ENCODE measurements at places on chromosomes 3 and 15. TPM values are rescaled to one million over a fixed set of nuclear protein-coding genes. Genes with fewer than 3 reads are reported as not detected.

The SSR3 gene
- total RNA-seq: 378 TPM

The TNNC1 gene
- total RNA-seq: not detected

The GPR27 gene
- total RNA-seq: not detected

The GABRA5 gene
- total RNA-seq: not detected

The IL1RAP gene
- 42.6 TPM for total RNA-seq

The CRYGS gene
- 0.47 TPM for total RNA-seq

The CPEB1 gene
- 9.4 TPM for total RNA-seq

The CPN2 gene
- not detected for total RNA-seq

The ULK4 gene
- 9.1 TPM for total RNA-seq

DNA sequence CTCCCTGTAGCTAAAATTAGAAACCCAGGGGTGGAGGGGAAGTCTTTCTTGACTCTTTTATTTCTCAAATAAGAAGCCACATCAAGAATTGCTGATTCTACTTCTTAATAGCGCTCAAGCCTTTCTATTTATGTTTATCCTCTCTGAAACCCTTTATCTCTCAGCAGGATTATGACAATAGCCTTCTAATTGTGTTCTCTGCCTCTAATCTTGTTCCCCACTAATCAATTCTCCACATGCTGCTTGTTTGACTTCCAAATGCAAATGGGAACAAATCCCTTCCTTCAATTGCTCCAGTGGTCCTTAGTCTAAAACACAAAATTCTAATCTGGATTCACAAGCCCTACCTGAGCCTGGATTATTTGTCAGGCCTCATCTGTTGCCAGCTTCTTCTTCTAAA lies 43.7 kb upstream of the CFAP20DC start:
- DNase-seq: no peak

DNA sequence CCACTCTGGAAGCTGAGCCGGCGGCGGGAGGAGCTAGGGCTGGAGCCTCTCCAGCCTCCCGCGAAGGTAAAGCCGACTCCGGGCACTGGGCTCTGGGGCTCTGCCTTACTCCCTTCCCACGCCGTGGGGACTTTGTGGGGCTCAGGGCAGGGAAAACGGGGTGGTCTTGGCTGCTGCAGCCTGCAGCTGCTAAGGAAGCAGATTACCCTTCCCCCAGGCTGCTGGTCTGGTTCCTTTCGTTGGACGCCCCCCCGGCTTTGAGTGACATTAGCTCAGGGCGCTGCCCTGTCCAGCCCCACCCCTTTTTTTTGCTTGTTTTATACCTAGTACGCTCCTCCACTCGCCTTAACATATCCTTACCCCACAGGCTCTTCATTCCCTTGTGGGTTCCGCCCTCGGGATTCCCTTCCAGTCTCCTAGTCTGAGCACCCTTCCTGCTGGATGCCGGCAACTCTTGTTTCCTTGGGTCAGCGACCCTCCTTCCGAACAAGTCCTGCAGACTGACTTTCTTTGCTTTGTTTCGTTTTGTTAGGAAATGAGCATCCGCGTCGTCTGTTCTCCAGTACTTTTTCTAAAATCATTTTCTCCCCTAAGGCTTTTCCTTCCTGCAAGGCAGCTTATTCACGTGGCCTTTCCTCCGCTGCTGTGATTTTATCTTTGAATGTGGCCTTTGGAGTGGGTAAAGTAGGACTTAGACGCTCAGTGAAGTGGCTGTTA lies 551 bp downstream of the DNAJC13 start:
- DNase-seq: peak; percentile 86

GRCh38 chr3:46416125-46416810 lies 9.2 kb downstream of the CCRL2 start:
- DNase-seq: no peak

- no peak for DNase-seq
Measured at GRCh38 chr3:53493595-53493962, 832 bp upstream of the CACNA1D start.

DNA sequence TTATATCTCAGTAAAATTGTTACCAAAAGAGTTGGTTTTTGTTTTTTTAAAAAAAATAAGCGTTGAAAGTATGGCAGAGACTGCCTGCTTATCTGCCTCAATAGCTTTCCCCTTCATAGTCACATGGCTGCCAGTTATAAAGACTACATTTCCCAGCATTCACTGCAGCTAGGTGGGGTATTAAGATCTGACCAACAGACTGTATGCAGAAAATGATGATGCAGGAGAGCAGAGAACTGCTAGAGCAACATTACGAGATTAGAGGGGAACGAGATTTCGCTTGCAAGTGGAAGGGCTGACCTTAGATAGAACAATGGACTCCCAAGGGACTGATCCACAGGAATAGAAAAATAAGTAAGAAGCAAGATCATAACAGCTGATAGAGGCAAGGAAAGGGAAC lies 14.3 kb downstream of the RHOA start:
- no peak for DNase-seq

DNA sequence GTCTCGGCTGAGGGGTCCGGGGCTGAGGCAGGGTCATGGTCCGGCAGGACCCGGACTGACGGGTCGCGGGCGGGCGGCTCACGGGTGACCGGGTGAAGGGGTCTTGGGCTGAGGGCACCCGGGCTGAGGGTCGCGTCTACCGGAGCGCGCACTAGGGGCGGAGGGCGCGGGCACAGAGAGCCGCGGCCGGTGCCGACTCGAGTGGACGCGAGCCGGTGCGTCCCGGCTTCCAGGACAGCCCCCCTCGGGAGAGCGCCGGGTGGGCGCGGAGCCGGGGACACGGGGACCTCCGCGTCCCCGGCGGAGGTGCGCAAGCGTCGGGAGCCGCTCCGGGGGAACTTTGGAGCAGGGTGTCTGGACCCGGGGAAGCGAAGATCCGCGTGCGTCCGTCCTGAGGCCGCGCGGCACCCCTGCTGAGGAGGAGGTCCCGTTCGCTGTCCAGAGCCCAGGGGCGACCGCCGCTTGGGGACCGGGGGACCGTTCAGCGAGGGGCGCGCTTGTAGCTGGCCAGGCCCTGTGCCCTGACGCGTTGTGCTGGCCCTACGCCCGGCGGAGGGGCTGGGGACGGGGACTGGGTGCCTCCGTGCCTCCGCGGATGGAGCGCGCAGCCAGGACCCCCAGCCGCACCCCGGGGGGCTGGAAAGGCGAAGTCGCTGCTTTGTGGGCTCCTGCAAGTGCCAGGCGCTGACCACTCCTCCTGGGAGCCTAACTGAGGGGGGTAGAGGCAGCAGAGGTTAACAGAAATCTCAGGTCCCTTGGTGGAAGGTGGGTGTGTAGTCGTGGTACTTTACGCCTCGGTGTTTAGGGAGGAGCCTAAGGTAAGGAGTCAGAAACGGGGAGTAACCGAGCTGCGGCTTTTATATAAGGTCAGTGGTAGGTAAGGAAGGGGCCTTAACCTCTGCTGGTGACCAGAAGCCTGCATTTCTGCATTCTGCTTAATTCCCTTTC lies at the start of gene PPARG:
Gene PPARG, plus strand, starts transcription at position 889 of the 948 bp plus-strand sequence. CDS start 90,642 bp downstream, outside the sequence.
- peak; percentile 27 for DNase-seq

DNA sequence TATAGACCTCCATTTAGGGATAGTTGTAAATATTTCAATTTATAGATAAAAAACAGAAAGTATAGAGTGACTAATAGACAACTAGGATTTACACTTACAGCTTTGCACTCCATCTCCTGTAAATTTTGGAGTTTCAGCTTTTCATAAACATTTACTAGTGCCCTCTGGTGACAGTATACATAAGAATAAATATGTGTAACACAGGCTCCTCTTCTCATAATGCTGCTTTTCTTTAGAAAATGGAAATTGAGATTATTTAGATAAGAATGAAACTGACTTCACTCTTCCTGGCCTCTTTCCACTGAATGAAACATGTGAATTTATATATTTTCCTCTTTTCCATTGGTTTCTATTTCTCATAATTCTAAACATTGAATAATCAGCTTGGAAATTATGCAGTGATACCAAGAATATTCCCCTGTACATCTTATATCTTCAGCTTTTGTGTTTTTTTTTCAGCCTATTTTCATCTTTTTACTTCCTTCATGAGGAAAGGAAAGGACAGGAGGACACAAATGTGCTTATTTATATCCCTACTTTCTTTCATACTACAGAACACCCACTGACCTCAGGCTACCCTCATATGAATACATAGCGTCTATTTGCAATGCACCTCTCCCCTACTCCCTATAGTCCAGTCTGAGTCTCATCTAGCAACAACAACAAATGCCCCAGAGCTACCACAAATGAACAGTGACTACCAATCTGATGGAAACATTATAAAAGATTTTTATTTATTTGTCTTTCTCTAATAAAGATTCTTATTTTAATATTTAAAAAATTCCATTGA lies 103.1 kb upstream of the CCDC39 start:
- no peak for DNase-seq

DNA sequence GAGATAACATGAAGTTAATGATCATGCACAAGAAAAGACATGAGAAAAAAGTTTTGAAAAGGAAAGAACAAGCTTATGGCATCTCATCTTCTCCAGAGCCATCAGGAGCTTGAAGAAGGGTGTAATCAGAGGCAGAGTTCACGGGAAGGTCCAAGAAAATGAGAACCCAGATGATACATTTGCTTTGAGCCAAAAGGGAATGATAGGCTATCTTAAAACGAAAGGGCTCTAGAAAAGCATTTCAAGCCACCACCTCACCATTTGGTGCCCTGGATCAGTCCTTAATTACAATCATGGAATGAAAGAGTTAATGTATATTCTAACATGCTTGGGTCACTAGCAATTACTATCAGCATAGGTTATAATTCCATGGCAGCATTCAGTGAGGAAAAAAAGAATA lies 781.8 kb downstream of the ROBO1 start:
- no peak for DNase-seq

DNA sequence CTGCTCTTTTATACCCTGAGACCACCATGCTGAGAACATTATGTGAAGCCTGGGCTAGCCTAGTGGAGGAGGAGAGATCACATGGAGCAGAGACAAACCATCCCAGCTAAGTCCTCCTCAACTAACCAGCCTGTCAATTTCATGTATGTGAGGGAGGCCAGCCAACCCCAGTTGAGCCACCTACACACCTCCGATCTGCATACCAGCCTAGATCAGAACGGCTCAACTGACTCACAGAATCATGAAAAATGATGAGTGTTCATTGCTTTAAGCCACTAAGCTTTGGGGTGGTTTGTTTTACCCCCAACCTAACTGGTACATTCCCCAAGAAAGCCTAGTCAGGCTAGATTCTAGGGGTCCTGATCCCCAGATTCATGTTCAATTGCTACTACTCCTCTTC lies 19.4 kb upstream of the CA12 start:
- no peak for DNase-seq

DNA sequence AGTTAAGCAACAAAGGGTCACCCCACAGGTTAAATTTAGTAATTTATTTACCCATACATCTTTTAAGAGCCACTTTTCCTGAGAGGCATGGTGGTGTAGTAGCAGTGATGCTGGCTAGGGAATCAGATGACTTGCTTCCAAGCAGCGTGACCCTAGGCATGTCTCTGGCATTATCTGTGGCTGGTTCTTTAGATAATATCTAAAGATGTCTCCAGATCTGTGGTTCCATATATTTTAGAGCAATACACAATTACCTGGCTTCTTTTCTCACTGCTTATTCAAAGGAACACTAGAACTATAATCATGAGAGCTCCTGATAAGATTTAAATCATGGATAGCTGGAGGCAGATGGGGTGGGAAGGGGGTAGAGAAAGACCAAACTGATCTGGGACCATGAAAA lies 21.1 kb upstream of the MEIS2 start:
- DNase-seq: no peak

DNA sequence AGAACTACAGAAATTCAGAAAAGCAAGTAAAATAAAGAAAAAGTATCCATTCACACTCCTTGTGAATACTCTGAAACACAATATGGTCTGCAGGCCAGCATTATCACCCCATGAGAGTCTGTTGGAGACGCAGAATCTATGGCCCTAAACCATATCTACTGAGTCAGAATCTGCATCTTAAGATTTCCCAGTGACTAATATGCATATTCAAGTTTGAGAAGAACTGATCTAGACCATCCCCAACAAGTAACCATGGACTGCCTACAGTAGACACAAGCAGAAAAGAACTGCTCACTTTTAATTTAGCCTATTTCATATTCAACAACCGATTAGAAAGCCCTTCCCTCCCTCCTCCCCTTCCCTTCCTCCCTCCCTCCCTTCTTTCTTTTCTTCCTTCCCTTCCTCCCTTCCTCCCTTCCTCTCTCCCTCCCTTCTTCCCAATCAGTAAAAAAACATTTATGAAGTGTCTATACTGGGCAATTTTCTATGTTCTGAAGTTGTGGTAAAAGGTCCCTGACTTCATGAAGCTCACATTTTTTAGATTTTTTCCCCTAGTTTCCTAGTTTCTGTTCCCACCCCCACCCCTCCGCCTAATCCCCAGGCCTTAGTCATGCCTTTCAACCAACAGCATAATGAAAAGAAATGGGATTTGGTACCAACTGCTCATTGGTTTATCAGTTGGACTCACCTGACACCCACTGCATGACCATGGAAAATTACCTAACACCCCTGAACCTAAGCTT lies 125.2 kb downstream of the CNTN3 start:
- no peak for DNase-seq

DNA sequence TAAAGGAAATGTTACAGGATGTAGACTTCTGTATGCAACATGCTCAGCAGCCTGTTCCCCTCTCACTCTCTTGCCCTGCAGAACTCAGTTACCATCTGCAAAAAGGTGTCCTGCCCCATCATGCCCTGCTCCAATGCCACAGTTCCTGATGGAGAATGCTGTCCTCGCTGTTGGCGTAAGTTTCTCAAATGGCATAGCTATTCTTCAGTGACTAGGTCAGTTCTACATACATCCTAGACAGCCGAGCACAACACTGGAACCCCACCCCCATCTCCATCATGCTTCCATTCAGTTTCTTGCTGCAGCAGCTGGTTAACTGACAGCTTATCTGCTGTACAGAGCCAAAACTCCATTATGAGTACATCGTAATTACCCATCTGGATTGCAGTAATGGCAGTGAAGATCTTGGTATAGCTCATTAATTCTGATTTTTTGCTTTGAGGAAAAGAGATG lies 4.5 kb downstream of the THBS1 start:
- peak; percentile 71 for DNase-seq

- DNase-seq: peak; percentile 5
Measured at GRCh38 chr3:165895919-165896318, 58.7 kb upstream of the BCHE start.

GRCh38 chr3:161139686-161140085 lies 34.5 kb upstream of the B3GALNT1 start:
- DNase-seq: no peak

DNA sequence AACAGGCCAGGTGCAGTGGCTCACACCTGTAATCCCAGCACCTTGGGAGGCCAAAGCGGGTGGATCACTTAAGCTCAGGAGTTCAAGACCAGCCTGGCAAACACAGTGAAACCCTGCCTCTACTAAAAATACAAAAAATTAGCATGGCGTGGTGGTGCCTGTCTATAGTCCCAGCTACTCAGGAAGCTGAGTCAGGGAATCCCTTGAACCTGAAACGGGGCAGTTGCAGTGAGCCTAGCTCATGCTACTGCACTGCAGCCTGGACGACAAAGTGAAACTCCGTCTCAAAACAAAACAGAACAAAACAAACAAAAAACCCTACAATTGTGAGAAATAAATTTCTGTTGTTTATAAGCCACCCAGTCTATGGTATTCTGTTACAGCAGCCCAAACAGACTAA lies 94.7 kb downstream of the PIK3CB start:
- DNase-seq: no peak

- no peak for DNase-seq
Measured at GRCh38 chr3:15496341-15496664, 25.2 kb downstream of the COLQ start.
